Activated CD4-positive, alpha-beta T cell treated with anti-CD3 and anti-CD28 coated beads, Interleukin-2, amount 10 ng/mL, durations not matched to agents 7 days and 5 days (primary cell): ENCODE measurements at places on chromosomes 6 and 20.
A peak's percentile ranks its signal among the peaks of the same experiment; 100 is the strongest.

GRCh38 chr6:4670290-4670689, 105.9 kb upstream of the CDYL start:
- DNase-seq = no peak

DNA sequence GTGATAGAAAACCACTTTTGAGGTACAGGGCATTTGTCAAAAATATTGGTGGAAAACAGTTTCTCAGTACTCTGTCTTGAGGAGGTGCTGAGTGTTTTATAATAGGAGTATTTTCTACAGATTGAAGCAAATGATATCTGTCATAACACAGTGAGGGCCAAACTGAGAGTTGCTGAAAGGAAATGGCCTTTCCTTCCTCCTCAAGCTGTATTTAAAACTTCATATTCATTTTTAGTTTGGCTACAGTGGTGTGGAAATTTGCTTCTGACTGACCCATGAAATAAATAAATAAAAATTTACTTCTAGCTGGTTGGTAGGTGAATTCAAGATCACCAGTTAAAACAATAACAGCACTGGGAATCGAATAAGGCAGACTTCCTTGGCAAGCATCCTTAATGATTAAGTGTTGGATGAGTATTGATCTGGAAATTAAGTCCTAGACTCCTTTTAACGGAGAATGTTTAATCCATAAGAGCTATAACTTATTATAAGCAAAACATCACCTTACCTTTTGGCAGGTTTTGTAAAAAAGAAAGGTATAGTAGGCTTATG, 828.6 kb upstream of the CITED2 start:
- DNase-seq = no peak

DNA sequence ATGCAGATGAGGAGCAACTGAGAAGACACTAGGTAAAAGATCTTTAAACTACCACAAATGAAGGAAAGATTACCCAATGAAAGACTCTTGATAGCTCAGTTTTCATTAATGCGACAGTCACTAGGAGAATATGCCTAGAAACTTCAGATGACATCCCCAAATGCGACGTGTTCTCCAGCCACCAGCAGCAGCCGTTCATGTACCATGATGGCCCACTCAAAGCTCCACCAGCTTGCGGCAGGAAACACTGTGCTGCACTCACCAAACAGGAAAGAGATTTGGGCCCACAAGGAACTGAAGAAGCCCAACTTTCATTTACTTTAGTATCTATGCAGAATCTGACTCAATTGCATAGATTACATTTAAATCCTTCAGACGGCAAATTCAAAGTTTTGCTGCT, 7.5 kb downstream of the DIDO1 start:
- DNase-seq = peak; percentile 72

DNA sequence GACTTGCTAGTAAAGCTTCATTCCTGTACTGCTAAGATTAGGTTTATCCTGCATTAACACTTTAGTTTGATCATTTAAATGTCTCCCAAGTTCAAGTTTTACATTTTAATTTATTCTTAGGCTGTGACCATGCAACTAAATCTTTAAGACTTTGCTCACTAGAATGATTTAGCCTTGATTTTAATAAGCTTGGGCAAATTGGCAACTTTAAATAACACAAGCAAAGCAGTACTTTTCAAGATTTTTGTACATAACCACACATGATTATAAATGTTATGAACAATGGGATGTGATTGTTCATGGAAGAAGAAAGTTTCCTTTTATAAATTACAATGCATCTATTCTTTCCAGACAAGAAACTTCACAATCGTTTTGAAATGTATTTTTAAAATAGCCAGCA, 948.0 kb upstream of the EPHA7 start:
- DNase-seq = no peak

- DNase-seq = no peak
Measured at GRCh38 chr6:70140496-70140895, 162.4 kb downstream of the COL9A1 start.

DNA sequence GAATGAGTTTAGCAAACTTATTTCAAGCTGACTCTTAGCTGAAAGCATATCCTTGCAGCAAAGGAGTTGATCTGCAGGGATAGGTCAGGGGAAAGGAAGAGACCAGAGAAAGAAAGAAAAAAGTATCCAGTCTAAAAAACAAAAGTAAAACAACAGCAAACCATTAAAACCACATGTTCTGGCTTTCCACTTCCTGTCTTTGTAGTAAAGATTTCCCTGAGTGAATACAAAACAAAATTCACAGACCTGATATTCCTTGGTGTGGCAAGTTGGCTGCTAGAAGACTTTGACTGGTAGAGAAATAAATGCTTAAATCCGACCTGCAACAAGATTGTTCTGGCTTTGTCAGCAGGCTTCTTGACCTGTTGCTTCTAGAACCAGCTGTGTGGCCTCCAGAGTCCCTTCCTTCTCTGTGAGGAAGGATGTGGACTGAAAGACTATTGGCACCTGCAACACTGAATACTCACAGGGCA, 23.4 kb upstream of the MCM3 start:
- peak; percentile 54 for DNase-seq

DNA sequence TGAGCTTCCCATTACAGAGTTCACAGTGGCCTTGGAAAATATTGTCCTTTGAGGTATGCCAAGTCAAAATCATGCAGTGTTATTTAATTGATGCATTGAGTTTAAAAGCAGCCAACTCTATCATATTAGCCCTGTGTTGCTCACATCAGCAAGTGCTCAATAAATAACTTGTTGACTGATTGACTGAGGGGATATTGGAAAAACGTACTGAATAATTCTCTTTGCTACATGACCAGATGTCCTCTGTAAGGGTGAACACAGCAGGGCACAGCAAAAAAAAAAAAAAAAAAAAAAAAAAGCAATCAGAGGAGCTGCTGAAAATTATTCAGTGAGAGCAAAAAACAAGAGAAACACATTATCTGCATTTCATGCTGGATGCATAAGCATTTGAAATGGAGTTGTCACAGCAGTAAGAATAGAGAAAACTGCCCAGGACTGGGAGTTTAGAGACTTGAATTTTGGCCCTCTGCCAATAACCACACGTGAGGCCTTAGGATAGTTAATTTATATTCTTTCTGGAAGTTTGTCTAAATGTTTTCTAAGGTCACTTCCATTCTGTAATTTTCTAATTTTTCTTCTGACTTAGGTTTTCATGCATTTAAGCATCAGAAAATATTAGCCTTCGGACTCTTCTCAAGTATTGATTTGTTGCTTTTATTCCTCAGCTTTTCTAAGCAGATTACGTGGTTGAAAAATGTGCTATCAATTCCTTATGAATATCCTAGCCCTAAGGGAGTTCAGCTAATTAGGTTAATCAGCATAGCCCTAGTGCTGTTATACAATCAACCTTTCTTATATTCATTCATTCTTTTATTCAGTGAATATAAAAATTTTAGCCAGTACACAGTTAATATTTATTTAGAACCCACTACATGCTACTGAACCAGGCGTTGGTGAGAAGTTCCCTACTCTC, 246.8 kb upstream of the STXBP5 start:
- no peak for DNase-seq

DNA sequence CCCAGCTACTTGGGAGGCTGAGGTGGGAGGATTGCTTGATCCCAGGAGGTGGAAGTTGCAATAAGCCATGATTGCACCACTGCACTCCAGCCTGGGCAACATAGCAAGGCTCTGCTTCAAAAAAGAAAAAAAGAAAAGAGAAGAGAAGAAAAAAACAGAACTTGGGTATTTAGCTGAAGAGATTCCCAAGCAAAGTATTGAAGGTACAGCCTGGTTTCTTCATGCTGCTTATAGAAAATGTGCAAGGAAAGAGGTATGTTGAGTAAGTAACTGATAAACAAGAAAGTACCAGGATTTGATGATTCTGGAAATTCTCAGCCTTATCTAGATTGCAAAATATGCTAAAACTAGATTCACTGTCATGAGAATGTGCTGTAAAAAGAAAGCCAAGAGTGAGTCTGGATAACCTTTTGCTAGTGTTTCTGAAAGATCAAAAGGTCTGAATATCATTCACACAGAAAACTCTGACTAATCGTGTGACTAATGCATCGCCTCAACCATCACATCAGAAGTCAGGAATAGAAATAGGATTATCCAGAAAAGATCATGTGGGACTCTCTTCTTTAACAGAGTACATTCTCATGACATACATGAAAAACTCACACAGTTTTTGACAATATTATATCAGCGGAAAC, 32.4 kb upstream of the NOP56 start:
- DNase-seq = no peak

DNA sequence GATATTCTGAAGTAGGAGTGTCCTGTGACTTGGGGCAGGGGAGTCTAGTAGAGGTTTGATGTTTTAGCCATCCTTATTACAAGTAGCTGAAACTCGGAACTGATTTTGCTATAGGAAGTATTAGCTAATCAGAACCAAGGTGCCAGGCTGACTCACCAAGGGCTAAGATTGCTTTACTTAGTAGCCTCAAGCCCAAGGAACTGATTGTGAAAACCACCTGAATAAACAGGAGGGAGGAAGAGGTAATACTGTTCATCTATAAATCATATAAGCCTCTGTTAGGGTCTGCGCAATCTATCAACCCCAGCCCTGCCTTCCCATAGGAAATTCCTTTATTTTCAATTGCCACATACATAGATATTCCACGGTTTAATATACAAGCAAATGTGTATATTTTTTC, 54.4 kb downstream of the GNAS start:
- no peak for DNase-seq

DNA sequence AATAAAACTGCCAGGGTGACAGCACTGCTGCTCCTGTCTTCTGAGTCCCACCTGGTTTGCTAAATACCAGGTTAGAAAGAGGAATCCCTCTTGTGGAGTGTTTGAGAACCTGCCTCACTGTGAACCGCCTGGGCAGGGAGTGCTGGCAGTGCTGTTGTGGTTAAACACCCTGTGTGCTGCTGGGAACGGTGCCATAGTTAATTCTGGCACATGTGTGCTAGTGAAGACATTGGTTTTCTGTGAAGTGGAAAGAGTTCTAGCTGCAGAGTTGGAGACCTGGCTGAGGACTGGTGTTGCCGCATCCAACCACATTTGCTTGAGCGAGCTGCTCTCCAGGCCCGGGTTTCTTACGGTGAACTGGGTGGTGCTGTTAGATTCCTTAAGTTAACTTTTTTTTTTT, 72.7 kb downstream of the IGF2R start:
- DNase-seq = peak; percentile 35

GRCh38 chr6:44294832-44295791, 18.0 kb downstream of the AARS2 start:
- DNase-seq = no peak

- no peak for DNase-seq
Measured at GRCh38 chr6:138647006-138647405, 126.6 kb upstream of the CCDC28A start.

DNA sequence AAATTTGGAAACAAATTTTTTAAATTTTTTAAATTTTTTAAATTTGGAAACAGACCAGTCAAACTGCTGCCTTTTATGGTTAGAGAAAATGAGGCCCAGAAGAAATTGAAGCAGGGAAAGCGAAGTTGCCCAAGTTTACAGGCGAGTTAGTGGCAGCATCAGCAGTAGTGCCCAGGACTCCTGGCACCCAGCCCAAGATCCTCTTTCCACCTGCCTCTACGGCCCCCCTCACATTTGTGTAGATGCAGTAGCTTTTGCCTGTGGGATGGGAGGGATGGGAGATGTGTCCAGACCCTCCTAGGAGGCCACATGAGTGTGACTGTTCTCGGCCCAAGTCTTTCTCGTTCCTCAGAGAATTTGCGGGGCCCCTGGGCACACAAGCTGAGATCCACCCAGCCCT, 49.8 kb downstream of the HNF4A start:
- no peak for DNase-seq

GRCh38 chr6:107656883-107657282, 167.0 kb downstream of the SOBP start:
- DNase-seq = no peak

DNA sequence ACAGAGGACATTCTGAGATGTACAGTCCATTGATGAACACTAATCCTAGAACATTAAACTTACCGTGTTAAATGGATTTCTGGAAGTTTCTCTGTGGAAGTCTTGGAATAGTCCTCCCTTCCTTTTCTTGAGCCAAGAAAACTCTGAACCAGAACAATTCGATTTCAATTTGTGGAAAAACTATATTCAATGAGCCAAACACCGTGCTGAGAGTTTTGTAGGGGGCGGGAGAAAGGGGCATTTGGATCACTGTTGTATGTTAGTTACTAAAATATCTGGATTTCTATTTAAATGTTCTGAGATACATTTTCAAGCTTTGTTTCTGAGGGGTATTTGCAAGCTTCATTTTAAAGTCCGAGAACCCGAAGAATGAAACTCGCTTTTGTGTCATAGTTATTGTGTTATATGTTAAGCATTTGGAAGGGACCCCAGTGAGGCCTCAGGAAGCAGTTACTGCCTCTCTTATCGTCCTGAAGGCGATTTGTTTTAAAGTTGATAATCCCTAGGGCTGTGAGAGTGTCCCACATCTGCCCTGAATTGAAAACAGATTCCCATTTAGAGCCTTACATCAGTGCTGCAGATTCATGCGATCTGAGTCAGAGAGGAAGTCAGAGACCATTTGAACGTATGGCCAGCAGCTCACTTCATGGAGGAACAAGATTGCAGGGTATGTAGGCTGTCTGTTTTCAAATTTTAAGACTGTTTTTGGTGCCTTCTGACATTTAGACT, 70.8 kb upstream of the SASH1 start:
- no peak for DNase-seq

GRCh38 chr6:87378947-87379346, 28.8 kb upstream of the CFAP206 start:
- DNase-seq = no peak

- DNase-seq = no peak
Measured at GRCh38 chr6:53202052-53202451, 53.4 kb upstream of the GCM1 start.

DNA sequence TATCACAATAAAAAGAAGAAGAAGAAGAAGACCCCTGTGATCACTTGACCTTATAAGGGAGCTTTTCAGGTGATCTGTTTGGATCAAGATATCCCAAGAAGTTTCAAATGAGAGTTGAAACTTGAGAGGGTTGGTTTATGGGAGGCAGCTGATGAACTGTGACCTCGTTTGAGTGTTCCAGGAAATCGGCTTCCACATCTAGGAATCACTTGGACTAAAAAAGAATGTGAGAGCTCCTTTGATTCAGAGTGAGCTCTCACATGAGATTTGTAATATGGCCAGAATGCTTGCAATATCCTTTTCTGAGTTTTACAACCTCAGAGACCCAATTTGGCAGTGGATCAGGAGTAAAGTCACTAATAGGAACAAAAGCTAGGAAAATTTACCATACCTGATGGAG, 228.1 kb downstream of the ATXN1 start:
- DNase-seq = no peak

- DNase-seq = no peak
Measured at GRCh38 chr6:1856381-1856780, 246.7 kb downstream of the FOXC1 start.

DNA sequence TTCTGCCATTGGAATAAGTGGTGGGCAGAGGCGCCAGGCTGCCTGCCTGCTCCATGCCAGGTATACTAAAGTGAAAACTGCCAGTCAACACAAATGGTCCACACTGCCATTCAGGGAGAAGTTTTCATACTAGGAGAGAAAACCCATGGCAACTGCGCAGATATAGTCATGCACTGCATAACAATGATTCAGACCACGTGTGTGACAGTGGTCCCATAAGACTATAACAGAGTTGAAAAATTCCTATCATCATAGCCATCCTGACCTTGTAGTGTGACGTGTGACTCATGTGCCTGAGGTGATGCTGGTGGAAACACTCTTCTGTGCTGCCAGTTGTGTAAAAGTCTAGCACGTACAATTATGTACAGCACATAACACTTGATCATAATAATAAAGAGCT, 25.1 kb downstream of the ZC3H12D start:
- DNase-seq = no peak
